ENCODE measurements at places on chromosomes 3 and 15.
A peak's percentile ranks its signal among the peaks of the same experiment; 100 is the strongest.

GRCh38 chr3:188037965-188038581, 115.9 kb upstream of the LPP start:
- no peak for DNase-seq

DNA sequence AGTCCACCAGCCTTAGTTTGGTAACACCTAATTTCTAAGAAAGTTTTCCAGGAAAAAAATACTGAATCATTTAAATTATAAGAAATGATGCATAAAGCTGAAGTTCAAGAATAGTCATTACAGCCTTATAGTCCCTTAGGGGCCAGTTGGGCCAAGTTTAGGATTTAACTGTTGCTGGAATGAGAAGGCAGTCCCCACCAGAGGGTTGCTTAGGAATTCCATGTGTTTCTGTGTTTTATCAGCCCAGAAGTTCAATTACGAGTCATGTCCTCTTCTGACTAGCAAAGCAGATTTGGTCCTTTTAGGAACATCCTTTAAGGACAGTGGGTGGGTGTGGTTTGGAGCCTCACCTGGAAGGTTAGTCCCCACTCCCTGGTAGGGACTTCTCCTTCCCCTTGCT, 57.0 kb upstream of the NR2E3 start:
- peak; percentile 14 for DNase-seq

- peak; percentile 59 for DNase-seq
Measured at GRCh38 chr3:126908752-126909275, 74.1 kb upstream of the PLXNA1 start.

DNA sequence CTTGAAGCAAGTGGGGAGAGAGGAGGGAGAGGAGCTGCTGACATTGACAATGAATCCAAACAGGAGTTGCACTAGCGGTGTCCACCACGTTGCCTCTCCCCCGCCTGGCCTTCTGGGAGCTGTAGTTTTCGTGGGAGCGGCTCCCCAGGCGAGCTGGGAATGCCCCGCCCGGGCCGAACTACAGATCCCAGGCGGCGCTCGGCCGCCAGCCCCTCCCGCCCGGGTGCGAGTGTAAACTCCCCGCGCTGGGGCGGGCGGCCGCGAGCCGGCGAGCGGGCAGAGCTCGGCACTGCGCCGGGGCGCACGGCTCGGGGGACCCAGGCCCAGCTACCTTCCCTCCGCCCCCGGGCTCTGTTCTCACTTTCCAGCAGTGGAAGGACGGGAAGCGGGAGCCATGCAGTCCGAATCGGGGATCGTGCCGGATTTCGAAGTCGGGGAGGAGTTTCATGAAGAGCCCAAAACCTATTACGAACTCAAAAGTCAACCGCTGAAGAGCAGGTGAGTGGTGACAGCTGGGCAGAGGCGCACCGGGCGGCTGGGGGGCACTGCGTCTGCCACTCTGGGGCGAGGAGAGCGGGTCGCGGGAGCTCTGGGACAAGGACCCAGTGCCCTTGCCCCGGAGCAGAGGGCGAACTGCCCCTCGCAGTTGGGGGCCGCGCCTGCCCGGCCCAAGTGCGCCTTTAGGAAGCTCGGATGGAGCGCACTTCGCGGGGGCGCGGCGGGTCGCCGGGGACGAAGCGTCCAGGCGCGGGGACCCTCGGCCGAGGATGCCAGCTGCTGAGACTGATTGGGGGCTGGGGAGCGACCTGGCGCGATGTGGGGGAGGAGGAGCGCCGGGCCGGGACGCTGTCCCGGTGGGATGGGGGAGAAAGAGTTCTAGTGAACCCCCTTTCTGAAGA, at the start of gene MITF:
MITF (plus strand) TSS at position 261 of the 899 bp plus-strand sequence; CDS start at position 395, 134 bp downstream.
- DNase-seq, result peak; percentile 94

GRCh38 chr3:187685948-187686347, 15.8 kb upstream of the SST start:
- no peak for DNase-seq

DNA sequence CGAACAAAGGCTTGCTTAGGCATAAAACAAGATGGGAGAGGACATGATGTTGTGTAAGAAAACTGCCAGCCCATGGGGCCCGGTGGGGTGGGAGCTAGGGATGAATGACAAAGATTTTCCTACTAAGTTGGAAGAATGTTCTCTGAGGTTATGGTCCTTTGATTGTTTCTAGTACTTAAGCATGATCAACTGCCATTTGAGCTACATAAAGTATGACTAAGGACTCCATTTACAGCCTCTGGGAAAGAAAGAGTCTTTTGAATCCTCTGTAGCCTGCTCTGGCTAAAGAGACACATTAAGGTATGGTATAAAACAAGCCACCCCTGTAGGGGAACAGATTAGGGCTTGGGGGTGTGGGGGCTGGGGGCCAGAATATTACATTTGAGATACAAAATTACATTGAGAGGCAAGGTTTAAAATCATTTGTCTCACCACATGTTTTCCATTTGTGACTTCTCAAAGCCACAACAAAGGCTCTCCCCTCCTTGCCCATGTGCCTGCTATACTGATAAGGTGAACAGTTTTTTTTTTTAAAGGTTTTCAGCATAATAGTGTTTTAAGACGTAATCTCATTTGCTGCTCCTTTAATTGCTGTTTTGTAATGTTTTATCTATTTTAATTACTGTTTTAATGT, 323.4 kb downstream of the CHST2 start:
- no peak for DNase-seq

- DNase-seq, result no peak
Measured at GRCh38 chr15:64844576-64845145, 2.9 kb downstream of the PLEKHO2 start.

GRCh38 chr15:72057548-72058091, 60.3 kb downstream of the MYO9A start:
- peak; percentile 27 for DNase-seq

DNA sequence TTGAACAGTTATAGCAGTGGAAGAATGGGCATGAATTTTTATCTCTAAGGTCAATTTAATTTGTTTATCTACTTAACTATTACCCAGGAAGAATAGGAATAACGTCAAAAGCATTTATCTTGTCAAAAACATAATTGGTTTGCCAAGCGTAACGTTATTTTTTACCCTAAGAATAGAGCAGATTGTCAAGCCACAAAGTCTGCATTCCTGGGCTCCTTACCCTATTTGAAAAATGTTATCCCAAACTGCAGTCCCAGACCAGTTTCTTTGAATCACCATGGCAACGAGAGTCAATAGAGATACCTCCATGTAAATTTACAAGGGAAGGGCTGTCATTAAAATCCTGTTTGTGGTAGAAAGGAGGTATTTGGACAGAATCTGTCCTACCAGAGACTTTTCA, 61.1 kb downstream of the CPNE4 start:
- no peak for DNase-seq

DNA sequence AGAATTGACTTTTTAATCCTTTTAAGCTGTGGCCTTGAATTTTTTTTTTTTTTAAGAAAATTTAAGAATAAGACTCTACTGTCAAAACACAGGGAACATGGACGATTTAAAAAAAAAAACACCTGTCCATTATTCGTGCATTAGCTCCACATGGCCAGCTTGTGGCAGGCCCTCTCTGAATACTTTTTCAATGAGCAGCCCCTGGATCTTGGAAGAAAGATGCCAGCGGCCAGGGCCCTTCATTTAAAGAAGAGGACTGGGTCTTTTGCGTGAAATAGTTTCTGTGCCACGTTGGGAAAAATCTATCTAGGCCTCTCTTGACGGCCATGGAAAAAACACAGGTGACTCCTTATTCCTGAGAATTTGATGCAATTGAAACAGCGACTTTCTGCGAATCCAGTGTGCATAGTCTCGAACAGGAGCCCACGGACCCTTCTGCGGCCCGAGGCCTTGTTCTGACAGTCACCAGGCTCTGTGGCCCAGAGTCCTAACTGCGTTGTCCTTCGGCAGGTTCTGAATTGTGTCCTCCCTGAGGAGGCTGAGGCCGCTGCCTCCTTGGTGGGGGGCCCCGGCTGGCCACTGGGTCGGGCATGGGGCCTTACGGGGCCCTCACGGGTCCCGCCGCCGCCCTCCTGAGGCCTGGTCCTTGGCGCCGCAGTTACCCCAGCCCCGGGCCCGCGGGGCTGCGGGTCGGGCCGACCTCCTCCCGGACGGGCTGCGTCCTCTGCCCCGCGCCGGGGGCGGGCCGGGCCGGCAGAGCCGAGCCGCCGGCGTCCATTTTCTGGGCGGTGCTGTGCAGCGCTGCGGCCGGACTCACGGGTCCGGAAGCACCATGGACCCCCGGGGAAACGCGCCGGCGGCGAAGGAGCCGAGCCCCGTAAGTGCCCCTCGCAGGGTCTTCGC, 33.5 kb downstream of the ZBTB38 start:
- DNase-seq, result no peak

DNA sequence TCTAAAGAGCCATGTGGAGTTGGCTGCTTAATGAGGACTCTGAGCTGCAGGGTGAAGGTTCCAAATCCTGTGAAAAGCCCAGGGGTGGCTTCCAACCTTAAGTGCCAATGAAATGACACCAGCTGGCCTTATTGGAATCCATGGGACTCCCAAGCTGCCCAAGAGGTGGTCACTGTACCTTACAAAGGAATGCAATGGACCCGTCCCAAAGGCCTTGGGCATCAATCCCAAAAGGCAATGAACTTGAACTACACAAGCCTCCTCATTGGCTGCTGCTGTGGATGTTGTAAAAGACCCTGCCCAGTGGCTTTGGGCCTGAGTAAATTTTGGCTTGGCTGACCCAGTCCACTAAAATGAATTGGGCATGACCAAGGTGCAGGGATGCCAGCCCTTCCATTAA, 129.3 kb downstream of the WNT5A start:
- DNase-seq, result no peak

DNA sequence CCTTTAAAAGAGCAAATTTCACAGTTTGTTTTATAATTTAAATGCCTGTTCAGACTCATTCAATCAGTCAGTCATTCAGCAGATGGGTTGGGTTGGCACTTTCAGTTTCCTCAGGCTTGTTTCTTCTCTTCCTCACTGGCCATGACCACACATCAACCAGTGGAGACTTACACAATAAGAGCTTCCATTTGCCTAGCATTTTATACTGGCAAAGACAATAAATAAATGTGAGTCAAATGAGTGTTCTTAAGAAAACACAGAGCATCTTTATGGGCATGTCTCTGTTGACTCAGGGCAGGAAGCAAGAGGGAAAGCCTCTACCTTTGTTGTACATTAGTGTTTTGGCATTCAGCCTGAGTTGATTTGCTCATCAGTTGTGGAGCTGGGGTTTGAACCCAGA, 122.6 kb downstream of the EPHB1 start:
- no peak for DNase-seq

GRCh38 chr3:63951492-63952247, 39.5 kb upstream of the SCAANT1 start:
- DNase-seq, result no peak

- DNase-seq, result peak; percentile 48
Measured at GRCh38 chr3:63753567-63753966, 65.5 kb upstream of the C3orf49 start.

- no peak for DNase-seq
Measured at GRCh38 chr15:62637950-62638619, 404.5 kb upstream of the TPM1 start.

- no peak for DNase-seq
Measured at GRCh38 chr3:126126811-126127431, 43.0 kb upstream of the SLC41A3 start.

DNA sequence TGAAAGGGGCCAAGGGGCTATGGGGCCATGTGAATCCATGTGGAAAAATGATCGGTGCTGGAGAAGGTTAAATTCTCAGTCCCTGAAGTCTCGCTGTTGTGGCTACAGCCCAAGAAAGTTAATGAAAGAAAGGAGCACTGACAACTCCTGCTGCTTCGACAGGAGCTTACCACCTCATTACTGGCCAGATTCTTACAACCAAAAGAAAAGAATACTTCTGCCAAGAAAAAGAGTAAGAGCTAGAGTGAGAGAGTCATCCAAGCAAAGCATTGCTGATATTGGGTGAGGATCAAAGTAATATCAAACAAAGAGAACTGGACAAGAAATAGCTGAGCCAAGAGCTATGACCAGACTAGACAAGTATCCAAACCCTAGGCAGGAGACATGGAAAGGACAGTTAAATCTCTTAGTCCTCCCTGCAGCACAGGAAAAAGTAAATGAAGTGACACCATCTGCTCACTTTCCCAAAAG, 348.4 kb upstream of the PLSCR5 start:
- DNase-seq, result peak; percentile 55

- no peak for DNase-seq
Measured at GRCh38 chr3:89762405-89762804, 655.0 kb downstream of the EPHA3 start.

GRCh38 chr3:83523470-83524073, 1435.2 kb upstream of the CADM2 start:
- peak; percentile 85 for DNase-seq

DNA sequence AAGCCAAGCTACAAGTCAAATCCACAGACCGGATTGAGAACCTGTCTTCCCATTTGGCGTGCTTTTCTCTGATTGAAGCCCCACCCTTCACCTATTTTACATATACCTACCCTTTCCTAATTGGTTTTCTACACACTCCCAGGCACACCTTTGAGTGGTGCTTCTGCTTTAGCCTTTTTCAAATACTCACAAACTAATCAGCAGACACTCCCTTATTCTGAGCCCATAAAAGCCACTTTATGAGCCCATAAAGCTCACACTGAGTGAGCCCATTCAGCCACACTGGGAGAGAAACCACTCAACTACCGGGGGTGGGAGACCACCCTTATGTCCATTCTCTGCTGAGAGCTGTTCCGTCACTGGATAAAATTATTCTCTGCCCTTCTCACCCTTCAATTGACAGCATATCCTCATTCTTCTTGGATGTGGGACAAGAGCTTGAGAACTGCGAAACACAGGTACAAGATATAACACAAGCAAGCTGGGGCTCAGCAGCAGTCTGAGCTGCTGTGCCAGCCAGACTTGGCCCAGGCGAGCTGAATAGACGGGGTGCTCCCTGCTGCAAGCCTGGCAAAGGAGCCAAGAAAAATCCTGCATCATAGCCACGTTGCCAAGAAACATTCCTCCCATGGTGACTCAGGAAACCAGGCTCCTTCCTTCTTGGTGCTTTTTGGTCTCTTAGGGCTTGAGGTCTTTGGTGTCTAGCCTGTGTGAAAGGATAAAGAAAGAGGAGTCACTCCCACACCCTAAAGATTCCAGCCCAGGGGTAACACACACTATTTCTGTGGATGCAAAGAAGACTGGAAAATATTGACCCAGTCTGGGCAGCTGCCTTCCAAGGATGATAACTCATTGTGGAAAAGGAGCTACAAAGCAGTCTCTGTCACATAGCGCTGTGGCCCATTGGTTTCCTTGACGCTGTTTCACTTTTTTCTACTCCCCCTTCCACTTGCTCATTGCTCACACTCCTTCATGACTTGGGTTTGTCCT, 609.7 kb downstream of the MCTP2 start:
- DNase-seq, result peak; percentile 5

GRCh38 chr15:65740148-65740547, 51.9 kb downstream of the DENND4A start:
- no peak for DNase-seq

- no peak for DNase-seq
Measured at GRCh38 chr15:25631971-25632370, 193.1 kb upstream of the UBE3A start.

DNA sequence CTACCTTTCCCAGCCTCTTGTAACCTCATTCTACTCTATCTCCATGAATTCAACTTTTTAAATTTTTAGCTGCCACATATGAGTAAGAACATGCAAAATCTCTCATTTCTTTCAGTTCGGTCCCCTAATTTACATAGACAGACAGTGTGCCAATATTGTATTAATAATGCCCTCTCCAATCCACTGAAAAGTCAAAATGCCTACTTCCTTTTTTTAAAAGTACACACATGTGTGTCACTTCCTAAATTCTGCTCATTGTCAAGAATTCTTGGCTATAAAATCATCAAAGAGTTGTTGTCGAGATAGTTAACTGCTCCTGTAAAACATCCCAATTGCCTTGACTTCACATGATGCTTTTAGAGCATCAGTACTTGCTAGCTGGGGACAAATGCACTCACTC, 84.2 kb upstream of the IL12A start:
- no peak for DNase-seq

Data from choroid plexus epithelial cell (primary cell).